ENCODE measurements at places on chromosomes 3 and 15.

DNA sequence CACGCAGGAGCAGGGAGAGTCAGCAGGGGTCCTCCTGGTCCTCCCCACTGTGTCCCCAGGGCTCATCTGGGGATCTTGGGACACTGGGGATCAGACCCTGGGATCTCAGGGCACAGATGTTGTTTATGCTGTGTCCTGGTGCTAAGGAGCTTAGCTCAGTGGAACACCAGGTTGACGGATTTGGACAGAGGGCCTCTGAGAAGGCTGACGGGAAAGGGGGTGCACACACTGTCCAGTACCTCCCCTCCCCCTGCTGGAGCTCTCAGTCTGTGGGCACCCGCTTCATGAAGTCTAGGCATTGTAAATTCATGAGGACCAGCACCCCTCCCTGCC lies 21.9 kb upstream of the SEMA3F start:
- no peak for DNase-seq

GRCh38 chr3:139434764-139435307 lies 41.5 kb downstream of the RBP2 start:
- no peak for DNase-seq

GRCh38 chr3:138681463-138682220 lies 73.1 kb downstream of the FAIM start:
- no peak for DNase-seq

GRCh38 chr15:63035253-63035652 lies 7.3 kb upstream of the TPM1 start:
- no peak for DNase-seq

DNA sequence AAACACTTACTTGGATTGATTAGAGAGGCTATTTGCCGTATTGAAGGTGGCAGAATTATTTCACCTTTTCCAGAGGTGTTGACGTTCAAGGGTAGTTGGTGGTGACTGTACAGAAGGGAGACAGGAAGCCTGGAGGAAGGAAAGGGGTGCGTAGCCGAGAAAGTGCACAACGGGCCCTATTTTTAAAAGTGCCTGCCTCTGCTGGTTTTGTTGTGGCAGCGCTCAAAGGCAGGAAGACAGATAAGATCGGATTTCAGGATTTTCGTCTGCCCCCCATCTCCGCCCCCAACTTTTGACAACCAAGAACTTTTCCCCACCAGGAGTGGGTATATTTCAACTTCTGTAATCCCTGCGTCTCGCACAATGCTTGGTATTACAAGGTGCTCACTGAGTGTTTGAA lies 38.5 kb downstream of the SMAD3 start:
- DNase-seq, result no peak

DNA sequence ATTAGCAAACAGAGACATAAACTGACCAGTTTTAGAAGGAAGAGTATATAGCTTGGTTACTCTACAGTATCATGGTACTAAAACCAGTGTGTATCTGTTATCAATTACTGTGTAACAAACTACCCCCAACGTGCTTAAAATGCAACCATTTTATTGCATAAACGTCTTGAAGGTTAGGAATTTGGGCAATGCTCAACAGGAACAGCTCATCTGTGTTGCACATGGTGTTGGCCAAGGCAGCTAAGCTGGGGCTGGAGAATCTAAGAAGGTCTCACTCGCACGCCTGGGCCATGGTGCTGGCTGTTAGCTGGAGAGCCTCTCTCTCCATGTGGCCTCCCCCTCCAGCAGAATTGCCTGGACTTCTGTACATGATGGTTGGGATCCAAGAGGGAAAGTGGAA lies 81.2 kb upstream of the THBS1 start:
- no peak for DNase-seq

DNA sequence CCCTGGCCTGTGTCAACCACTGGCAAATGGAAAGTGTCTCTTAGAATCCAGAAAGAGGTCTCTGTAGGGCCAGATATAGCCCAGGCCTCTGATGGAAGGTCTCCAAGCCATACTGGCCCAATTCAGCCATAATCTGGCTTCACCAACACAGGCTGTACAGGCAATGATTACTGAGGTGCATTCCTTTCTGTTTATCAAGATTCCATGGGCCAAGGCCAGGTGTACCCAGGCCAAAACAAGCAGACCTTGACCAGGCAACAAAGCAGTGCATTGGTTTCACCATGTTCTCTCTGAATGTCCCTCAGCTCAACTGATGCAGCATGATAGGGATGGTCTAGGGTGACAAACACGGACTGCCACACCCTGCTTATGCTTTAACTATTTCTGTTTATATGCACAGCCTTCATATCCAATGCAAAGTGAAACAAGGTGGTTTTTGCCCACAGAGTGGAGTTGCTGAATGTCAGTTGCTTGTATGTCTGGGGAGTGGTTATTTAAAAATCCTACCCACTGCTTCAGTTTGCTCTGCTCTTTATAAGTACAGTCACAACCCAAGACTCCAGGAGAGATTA lies 25.2 kb downstream of the CCNL1 start:
- no peak for DNase-seq

DNA sequence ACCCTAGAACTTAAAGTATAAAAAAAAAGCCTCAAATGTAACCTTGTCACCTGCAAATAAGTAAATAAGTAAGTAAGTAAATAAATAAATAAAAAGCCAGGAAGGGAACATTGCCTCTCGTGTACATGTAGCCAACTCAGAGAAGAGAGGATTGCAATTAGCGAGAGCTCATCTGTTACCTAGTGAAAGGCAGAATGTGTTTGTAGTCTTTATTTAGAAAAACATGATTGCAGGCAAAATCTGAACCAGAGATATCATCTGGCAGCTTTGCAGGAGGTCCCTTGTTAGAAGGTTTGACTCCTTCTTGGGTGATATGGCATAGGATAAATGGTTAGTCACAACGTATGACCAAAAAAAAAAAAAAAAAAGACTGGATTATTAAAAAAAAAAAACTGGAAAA lies 71.6 kb upstream of the SYN2 start:
- DNase-seq, result no peak

DNA sequence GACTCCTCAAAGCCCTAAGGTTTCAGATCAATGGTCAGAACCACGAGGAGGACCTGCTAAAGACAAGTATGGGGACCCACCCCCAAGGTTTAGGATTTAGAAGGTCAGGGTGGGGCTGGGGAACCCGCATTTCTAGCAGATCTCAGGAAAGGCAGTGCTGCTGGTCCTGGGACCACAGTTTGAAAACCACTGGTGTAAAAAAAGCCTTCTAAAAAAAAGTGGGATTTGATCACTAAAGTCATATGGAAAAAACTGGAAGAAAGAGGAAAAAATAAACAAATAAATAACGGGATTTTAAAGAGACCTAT lies 832 bp downstream of the SLC41A3 start:
- no peak for DNase-seq

DNA sequence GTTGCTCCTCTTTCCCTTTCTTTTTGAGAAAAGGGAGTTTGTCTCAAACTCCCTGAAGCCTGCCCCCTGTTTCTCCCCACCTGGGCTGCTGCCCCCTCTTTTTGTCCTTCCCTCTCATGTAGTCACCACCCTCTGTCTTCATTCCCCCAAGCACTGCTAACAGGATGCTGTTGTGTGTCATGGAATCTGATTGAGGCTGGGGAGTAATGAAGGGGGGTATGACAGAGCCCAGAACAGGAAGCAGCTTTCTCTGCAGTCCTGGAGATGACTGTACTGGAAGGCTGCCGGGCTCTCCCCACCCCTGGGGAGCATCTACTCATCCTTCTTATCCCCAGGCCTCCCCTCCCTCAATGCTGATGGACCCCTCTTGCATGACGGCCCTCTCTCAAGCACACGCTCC lies 181.6 kb downstream of the ABHD5 start:
- DNase-seq, result no peak

DNA sequence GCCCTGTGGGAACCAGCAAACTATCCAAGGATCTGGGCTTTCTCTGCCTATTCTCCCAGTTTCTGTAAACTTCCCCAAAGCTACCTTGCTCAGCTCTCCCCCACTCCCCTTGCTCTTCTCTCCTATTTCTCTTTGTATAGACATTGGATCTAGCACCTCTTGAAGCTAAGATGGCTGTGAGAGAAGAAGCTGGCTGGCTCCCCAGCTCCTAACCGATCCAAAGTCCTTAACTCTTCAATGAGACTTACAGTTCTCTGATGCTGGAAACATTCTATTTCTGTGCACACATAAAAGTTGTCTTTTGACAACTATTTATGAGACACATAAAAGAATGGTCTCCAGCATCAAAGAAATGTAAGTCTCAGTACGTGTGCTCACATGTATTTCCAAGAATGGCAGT lies 70.6 kb upstream of the C3orf80 start:
- DNase-seq, result no peak

DNA sequence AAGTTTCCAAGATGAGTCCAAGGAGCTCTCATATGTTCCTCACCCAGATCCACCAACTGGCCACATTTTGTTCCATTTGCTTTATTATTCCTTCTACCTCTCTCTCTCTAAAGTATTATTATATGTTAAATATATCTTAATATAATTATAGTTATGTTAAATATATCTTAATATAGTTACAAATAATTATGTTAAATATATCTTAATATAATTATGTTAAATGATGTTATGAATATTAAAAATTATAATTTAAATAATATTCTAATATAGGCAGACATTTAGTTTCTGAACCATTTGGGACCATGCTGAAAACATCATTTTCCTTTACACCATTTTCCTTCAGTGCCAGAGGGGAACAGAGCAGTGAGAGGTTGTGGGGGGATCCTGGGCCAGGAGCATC lies 50.0 kb upstream of the MEX3B start:
- DNase-seq, result no peak

DNA sequence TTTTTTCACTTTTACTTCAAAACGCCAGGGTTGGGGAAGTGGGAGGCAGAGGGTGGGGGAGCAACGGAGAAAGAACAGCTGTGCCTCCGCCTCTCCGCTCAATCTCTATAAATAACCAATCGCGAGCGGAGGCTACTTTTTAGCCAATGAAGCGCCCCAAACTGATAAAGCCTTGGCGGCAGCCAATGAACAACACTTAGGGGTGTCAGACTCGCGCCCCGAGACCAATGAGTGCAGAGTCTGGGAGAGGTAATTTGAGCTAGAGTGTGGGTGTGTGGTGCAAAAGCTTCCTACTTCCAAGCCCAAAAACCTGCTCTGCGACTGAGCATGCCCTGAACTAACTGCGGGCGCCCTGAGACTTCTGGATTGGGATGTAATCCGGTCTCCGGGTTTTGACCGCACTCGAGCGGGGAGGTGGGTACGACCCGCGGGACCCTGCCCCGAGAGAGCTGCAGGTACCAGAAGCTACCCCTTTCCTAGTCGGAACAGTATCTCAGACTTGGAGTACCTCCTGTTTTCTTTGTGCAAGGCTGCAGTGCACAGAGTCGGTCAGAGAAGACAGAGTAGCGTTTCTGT lies 800 bp upstream of the RAP2B start:
- DNase-seq, result peak; percentile 22

DNA sequence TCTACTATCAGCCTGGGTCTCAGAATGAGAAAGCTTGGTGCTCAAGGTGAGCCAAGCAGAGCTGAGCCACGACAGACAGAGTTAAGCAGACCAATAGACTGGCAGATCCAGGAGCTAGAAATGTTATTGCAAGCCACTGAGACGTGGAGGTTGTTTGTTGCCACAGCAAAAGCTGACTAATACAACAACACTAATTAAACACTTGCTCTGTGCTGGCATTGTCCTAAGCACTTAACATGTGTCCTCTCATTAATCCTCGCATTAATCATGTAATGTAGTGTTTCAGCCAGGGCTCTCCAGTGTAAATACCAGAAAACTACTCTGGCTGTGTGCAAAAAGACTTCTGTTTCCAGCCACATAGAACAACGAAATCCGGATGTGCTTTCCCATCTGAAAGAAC lies 11.6 kb upstream of the SPSB4 start:
- no peak for DNase-seq

GRCh38 chr3:127485396-127486170 lies 105.0 kb downstream of the TPRA1 start:
- no peak for DNase-seq

DNA sequence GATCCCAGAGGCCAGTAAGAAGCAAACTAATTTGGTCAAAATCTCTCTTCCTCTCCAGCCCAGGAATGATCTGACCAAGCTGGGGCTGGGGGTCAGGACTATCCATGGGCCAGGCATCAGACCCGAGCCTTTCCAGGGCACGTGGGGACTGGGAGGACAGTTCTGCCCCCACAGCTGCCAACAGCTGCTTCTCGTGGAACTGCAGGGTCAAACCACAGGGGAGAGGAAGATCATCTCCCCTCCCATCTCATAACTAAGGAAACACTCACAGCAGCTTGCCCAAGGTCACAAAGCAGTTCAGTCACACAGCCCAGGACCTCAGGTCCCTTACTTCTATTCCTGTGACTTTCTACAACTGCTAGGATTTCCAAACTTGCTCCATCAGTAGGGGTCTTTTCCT lies 47.1 kb downstream of the DAPK2 start:
- DNase-seq, result no peak

- DNase-seq, result no peak
Observed at GRCh38 chr3:151813799-151814198, at the start of gene AADAC. TSS of gene AADAC (plus strand) at chr3:151814116. CDS start at chr3:151814163, 47 bp downstream.

DNA sequence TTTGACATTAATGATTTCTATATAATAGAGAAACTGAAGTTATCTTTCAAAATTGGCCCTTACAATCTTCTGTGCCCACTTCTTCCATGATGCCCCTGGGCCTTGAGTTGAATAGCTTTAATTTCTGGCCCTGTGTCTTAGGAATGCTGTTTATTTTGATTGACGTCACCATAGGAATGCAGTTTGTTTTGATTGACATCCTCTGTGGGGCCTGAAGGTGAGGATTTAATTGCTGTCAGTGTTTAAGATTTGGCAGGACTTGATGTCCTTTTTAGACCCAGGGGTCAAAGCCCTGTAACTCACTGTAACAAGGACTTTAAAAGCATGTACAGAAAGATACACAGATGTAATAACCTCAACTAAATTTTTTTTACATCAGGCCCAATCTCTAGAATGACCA lies 83.3 kb downstream of the GLDN start:
- no peak for DNase-seq

- no peak for DNase-seq
Observed at GRCh38 chr3:55882006-55882405, 394.9 kb upstream of the WNT5A start.

GRCh38 chr15:88658972-88659931 lies 20.4 kb downstream of the ISG20 start:
- no peak for DNase-seq

DNA sequence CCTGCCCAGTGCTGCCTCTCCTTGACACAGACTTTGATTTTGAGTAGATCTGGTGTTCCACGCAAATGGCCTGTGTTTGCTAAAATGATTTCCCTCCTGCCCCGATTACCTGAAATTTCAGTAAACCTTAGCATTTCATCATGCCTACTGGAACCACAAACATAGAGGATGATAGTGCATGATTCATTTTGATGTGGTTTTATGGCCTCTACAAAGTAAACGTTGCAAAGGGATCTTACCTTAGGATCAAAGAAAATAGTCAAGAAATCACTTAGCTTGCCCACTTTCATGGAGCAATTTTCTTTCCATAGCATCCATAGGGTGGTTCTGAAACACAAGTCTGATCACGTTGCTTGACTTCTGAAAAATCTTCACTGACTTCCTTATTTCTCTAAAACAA lies 524.6 kb upstream of the ATP11B start:
- no peak for DNase-seq

- no peak for DNase-seq
Observed at GRCh38 chr3:69568951-69569350, 170.3 kb upstream of the MITF start.
